ENCODE measurements at places on chromosomes 13 and 19.

- DNase-seq: no peak
Observed at GRCh38 chr19:10412257-10412977, 7.9 kb upstream of the PDE4A start.

- peak; percentile 57 for DNase-seq
Observed at GRCh38 chr19:15101479-15102082, 5.6 kb upstream of the SYDE1 start.

GRCh38 chr19:7497292-7497691 lies 8.5 kb upstream of the PEX11G start:
- peak; percentile 26 for DNase-seq

GRCh38 chr13:23928985-23929384 lies 31.7 kb upstream of the C1QTNF9B start:
- DNase-seq: no peak

- no peak for DNase-seq
Observed at GRCh38 chr19:29018542-29018941, 194.4 kb downstream of the UQCRFS1 start.

DNA sequence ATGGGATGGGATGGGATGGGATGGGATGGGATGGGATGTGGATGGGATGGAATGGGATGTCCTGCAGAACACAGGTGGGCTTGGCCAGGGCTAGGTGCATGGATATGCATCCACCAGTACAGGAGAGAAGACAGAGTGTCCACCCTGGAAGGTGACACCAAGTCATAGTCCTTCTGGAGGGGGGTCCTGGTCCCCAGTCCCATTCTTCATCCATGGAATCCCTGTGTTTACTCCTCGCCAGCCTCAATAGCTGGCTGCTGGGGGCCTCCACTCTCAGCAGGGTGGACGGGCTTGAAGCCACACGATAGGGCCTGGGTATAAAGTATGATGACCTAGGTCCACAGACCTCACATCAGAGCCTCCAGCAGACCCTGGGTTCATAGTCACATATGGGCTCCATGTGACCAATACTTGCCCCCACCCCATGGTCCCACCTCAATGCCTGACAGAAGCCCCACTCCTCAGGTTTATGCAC lies 40.1 kb downstream of the RFX2 start:
- DNase-seq: no peak

GRCh38 chr19:8150178-8150865 lies 930 bp upstream of the FBN3 start:
- no peak for DNase-seq

DNA sequence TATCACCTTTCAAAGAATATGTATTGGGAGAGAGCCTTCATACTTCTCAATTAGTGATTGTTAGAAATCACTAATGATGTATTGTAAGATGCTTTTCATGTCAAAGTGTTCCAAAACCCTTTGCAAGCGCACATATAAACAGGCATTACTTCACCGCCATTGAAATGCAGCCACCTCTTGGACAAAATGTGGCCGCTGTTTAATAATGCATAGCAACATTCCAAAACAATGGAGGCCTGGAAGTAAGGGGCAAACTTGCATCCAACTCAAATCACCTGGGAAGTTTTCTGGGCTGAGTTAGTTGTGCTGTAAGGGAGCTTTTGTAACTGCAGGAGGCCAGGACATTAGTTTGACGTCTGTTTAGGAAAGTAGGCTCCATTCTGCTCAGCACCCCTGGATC lies 438.1 kb downstream of the FGF9 start:
- DNase-seq: no peak

DNA sequence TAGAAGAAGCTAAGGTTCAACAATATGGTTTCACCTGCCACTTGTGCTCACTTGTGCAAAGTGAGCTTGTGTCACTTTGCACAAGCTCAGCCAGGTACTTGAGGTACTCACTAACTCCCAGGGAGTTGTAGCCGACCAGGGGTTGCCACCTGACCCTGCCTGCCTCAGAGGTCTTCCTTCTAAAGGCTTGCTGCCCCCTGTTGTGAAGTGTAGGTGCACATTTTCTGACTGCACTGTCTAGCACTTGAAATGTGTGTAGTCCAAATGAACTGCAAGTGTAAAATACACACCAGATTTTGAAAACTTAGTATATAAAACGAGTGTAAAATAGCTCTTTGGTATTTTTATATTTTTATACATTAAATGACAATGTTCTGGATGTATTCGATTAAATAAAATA lies 230.8 kb downstream of the DLEU7 start:
- no peak for DNase-seq

GRCh38 chr13:70736622-70737317 lies 628.5 kb upstream of the KLHL1 start:
- no peak for DNase-seq

- peak; percentile 20 for DNase-seq
Observed at GRCh38 chr19:756236-756635, 5.3 kb downstream of the MISP start.

GRCh38 chr13:21637296-21637695 lies 33.3 kb upstream of the MICU2 start:
- DNase-seq: peak; percentile 8

GRCh38 chr19:50515168-50515561 lies 1.5 kb upstream of the ASPDH start:
- DNase-seq: no peak

DNA sequence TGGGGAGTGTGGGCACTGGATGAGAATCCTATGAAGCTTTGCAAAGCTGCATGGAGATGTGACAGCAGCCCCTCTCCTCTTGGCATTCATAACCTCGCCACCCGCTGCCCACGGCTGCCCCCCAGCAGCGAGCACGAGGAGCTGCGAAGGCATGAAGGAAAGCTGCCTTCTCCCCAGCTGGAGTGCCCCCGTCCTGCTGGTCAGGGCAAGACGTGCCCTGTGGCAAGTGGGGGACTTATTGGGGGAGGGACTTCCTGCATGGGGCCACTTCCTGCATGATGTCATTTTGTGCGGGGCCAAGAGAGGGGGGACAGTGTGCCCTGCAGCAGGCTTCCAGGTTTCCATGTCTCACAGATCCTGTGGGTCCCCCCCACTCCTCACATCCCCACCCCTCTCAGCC lies 85.9 kb downstream of the TSHZ3 start:
- no peak for DNase-seq

Data from inflammatory macrophage (primary cell).